ENCODE measurements at places on chromosomes 3 and 15.
A peak's percentile ranks its signal among the peaks of the same experiment; 100 is the strongest.

DNA sequence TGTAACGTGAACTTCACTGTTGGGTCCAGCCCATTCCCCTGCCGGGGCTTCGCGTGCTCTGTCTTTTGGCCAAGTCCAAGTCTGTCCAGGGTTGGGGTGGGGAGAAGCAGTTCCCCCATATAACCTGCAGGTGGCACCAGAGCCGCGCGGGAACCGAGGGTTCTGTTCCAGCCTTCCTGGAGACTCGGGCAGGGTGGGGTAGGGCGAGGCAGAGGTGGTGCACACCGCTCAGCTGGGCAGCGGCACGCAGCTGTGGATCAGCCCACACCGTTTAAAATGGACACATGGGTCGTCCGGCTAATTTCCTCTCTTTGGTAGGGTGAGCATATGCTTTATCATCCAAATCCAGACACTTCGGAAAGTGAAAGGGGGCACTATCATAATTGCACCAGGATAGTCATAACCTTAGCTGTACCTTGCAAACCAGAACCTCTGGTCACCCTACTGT lies 118.1 kb downstream of the TBC1D2B start:
- peak; percentile 90 for DNase-seq

- DNase-seq, result no peak
Observed at GRCh38 chr15:27166917-27167316, 195.9 kb downstream of the GABRG3 start.

GRCh38 chr3:162892921-162893793 lies 1396.5 kb downstream of the OTOL1 start:
- DNase-seq, result no peak

DNA sequence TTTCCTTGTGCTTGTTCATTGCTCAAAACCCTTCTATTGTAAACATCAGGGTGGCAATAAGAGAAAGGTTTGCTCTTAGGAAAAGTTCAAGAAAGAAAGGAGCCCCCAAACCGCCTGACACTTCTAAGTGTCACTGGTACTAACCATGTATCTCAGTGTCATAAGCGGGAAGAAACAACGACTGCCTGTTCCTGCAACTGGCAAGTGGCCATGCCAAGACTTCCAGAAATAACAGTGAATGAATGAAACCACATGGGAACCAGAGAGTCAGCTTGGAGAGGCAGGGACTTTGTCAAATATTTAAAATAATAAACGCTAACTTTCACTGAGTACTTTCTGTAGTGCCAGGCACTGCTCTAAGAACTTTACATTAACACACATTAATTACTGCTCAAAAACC lies 1.1 kb downstream of the PLSCR2 start:
- DNase-seq, result no peak

GRCh38 chr15:62929000-62929357 lies 113.6 kb upstream of the TPM1 start:
- DNase-seq, result peak; percentile 76

DNA sequence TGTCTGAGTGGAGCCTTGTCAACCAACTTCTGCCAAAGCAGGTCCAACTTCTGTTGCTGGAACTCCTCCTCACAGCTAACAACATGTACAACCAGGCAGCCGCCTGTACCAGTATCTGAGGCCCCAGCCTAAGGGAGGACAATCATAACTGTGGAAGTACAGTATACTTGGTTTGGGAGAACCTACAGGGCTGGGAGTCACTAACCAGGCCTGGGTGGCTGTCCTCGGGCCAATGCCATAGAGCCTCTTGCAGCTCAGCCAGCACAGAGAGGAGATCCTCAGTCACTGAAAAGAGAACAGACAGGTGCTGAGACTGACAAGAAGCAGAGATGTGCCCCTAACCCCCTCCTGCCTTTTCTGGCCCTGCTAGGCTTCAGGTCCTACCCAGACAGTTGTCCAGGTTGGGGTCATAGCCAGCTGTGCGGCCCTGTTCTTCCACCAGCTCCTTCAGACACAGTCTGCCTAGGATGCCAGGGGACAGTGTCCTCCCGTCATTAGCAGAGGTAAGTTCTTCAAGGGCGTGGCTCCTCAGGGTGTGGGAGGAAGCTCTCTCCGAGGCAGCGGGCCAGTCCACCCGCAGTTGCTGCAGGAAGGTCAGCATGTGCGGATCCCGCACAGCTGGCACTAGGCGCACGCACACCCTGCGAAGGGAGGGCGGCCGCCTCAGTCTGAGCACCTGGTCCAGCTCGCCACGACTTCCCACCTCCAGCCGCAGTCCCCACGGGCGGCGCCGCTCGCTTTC lies 980 bp downstream of the DALRD3 start:
- DNase-seq, result no peak

- no peak for DNase-seq
Observed at GRCh38 chr15:86870846-86871245, 791.2 kb downstream of the AGBL1 start.

DNA sequence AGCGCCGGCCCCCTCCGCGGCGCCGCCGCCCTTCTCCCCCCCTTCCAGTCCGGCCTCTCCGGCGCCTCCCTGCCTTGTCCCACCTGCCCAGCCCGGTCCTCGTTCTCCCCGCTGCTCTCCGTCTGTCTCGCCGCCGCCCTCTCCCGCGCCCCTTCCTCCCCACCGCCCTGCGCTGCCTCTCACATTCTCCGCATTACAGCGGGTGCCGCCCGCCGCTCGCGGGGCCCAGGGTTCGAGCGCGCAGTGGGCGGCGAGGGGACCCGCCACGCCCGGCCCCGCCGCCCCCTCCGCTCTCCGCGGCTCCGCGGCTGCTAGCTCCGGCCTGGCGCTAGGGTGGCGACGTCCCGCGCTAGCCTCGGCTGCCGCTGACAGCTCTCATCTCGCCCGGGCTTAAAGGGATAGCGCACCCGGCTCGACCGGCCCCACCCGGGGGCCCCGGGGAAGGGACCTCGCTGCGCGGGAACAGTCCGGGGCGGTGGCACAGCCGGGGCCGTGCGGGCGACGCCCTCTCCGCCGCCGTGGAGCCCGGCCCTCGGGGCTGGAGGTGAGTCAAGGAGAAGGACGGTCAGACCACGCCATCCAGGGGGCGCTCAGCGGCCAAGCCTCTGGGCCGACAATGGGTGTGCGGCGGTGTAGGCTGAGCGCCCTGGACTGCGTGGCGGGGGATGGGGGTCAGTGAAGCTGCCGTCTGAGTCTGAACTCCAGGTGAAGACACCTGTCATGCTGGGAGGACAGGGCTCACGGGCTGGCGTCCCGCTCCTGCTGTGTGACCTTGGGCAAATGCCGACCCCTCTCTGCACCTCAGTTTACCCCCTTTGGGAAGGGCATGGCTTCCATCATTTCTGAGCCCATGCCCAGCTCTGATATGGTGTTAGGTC lies 187.4 kb upstream of the LINGO1 start:
- peak; percentile 76 for DNase-seq

DNA sequence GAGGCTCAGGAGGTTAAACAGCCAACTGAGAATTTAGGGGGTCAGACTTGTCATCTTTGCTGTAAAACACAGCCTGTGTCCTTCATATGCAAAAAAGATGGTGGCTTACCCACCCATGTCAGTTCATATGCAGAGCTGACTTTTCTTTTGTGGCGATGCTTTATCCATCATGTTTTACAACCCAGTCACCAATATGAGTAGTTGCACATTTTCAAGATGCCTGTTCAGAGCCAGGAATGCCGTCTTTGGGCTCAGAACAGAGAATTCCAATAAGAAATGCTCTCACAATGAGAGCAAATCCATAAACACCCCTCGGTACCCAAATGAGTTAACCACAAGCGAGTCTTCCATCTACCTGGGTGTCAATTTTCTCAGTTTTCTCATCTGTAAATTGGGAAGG lies 83.6 kb downstream of the TIGIT start:
- no peak for DNase-seq

DNA sequence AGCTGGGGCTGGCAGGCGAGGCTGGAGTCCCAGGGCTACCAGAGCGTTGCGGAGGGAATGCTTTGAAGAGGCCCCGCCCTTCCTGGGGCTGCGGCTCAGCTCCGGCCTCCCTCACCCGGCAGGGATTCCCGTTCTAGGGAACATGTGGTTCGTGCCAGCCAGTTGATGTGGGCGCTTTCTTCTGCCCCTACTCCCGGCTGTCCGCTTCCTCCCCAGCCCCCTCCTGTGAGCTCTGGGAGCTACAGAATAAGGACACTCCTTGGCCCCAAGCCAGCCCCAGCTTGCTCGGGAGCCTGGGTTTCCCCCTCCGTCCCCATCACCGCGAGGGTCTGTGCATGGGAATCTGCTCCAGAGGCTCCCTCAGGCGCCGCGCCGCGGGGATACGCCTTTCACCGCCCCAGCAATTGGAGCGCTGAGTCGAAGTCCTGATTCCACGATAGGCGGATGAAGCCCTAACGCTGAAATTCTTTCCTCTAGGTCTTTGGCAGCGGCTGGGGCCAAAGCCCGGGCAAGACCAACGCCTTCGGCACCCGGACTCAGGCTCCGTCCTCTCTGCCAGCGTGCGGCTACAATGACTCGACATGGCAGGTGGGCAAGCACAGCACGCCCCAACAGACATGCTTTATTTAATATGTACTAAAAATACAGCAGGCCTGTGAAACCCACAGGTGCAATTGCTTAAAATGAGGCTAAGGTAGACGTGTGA lies 69.5 kb downstream of the KLF15 start:
- DNase-seq, result peak; percentile 51

DNA sequence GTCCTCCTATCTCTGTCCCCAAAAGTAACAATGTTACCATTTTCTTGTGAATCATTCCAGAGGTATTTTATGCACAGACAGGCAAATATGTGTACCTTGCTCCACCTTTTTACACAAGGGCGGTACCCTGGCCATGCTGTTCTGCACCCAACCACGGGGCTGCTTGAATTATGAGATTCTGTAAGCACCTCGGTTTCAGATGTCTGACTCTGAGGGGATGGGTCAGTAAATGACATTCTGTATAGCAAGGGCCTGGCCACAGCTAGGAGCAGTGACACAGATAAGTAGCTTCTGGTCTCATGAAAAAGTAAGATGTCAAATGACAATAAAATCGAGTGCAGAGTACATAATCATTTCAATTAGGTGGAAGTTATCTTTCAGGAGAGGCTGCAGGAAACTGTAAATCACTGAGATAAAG lies 30.4 kb upstream of the FLNB start:
- DNase-seq, result peak; percentile 63

GRCh38 chr15:28888302-28888894 lies 2.6 kb downstream of the APBA2 start:
- DNase-seq, result no peak

- no peak for DNase-seq
Observed at GRCh38 chr15:52349052-52349700, 53.6 kb upstream of the MYO5C start.

- peak; percentile 48 for DNase-seq
Observed at GRCh38 chr3:194140520-194141414, 4.8 kb downstream of the HES1 start.
